Lower leg skin (tissue), 4 donors: ENCODE measurements at places on chromosomes 2 and 18.

DNA sequence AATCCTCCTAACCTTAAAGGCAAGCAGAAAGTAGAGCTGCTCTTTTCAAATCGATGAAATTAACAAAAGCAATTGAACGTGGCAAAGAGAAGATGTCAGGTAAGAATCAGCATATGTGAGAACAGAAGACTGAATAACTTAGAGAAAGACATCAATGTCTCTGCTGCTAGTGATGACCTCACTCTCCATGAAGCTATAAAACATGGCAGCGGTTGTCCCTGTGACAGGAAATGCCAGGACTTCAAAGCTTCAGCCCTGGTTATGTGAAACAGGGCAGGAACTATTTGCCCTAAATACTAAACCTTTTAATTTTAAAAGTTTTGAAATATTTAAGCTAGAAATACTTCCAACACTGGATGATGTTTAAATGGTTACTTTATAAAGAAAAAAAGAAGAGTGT lies 383.7 kb downstream of the XIRP2 start:
- DNase-seq = no peak

DNA sequence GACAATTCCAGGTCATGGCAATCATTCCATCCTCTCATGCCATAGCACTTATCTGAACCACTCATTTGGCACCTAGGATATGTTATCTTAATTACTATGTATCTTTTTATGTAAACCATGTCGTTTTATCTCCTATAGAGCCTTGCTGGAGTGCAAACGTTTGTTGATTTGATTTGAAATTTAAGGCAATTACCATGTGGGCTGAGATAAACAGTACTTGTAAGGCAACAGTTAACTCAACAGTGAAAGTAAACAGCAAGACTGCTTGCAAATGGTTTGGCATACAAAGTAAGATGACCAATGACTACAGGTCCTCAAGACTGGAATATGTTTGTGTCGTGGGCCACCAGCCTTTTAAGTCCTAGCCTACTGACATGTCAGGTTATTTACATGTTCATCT lies 133.7 kb upstream of the ZFP36L2 start:
- DNase-seq = no peak

- DNase-seq = no peak
Observed at GRCh38 chr2:16523711-16524110, 141.9 kb downstream of the CYRIA start.

DNA sequence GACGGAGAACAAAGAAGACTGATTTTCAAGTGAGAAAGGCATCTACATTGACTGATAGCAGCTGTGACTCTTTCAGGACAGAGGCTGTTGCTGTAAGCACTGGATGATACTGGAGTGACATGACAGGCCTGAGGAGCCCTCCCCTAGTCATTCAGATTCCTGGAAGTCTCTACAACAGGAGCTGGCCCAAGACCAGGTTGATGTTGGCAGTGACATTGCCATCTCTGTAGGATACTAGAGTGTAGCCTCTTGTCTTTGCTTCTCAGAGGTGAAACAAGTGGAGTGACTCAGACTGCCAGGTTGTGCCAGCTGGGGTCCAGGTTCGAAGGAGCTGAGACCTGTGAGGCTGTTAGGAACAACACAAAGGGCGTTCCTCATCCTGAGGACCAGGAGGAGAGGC lies 44.7 kb upstream of the SH3RF3 start:
- DNase-seq = peak; percentile 65

GRCh38 chr2:20235655-20236305 lies 10.8 kb upstream of the SDC1 start:
- no peak for DNase-seq

DNA sequence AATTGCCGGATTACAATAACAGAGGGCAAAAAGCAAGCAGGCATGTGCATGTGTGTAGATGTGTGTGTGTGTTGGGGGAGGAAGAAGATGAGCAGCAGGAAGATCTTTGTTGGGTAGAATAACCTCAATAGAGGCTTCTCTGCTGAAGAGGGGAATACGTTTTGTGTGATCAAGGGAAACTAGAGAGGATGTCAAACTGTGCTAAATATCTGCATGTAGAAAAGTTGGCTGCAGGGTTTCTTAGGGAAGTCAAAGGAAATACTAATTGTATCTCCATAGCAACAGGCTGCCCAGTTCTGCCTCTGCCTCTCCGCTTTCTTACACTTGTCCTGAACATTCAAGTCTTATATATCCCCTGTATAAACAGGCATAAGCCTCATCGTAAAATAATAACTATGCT lies 190.1 kb upstream of the RND3 start:
- DNase-seq = no peak
